ENCODE measurements at places on chromosomes 1 and 21.

- DNase-seq: no peak
Observed at GRCh38 chr21:42921927-42922326, 3.5 kb downstream of the ERVH48-1 start.

DNA sequence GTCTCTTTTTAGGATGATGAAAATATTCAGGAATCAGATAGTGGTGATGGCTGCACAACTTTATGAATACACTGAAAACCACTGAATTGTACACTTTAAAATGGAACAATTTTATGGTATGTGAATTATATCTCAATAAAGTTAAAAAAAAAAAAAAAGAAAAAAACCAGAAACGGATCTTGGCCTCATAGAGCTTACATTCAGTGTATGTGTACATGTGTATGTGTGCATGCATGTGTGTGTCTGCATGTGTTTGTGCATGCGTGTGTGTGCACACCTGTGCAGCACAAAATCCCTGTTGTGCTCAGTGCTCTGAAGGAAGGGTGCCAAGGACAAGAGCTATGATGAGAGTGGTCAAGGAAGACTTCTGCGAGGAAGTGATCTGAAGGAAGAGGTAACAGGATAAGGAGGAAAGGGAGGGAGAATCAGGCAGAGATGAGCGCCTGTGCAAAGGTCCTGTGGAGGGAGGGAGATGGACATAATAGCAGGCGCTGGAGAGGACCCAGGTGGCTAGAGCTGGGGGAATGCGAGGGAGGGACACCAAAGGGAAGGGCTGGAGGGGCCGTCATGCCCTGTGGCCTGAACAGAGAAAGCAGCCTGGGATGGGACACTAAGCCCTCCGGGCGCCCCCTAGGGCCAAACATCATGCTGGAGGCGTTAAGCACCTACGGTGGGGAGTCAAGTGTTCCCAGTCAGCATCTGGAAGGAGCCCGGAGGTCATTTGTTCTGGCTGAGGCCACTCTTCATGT lies 25.2 kb downstream of the NKAIN1 start:
- DNase-seq: no peak

- no peak for DNase-seq
Observed at GRCh38 chr1:185969028-185969427, 234.8 kb downstream of the HMCN1 start.

DNA sequence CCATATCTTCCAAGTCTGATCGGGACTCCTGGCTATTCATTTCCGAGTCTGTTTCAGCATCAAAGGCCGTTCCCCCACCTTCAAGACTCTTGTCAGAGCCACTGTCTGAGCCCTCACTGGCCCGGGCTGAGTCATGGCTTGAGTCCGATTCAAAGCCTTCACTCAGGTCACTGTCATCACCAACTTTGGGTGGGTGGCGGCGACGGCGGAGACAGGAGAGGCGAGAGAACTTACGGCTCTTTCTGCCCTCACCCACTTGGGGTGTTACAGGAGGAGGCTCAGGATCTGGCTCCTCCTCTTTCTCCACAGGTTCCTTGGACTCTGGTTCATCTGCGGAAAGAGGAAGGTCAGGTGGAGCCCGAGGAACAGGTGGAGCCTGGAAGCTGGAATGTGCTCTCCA lies 16.6 kb downstream of the SMG5 start:
- peak; percentile 75 for DNase-seq

DNA sequence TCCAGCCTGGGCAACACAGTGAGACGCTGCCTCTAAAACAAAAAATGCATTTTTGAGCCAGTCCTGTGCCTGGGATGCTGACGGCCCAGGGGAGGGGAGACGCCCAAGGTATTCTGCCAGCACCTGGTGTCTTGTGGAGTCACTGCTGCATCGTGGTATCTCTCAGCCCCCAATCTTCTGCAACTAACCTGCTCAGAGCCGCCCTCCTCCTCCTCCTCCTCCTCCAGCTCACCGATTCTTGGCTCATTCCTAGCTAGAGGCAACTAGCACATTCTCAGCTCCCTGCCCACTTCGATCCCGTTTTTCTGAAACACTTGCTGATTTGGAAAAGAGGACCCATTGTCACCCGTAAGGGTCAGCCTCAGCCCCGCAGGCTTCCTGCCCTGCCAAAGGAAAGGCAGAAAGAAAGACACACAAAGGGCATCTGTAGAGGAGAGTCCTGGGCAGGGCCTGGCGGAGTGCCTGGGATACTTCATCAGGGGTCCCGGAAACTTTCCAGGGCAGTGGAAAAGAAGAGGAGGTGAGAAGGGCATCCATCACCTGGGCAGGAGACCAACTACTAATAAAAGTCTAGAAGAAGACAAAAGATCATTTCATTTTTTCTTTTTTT lies 20.7 kb downstream of the GPR157 start:
- no peak for DNase-seq

Measured in posterior cingulate gyrus (tissue), 11 donors.